ENCODE measurements at places on chromosomes 16 and 17.

DNA sequence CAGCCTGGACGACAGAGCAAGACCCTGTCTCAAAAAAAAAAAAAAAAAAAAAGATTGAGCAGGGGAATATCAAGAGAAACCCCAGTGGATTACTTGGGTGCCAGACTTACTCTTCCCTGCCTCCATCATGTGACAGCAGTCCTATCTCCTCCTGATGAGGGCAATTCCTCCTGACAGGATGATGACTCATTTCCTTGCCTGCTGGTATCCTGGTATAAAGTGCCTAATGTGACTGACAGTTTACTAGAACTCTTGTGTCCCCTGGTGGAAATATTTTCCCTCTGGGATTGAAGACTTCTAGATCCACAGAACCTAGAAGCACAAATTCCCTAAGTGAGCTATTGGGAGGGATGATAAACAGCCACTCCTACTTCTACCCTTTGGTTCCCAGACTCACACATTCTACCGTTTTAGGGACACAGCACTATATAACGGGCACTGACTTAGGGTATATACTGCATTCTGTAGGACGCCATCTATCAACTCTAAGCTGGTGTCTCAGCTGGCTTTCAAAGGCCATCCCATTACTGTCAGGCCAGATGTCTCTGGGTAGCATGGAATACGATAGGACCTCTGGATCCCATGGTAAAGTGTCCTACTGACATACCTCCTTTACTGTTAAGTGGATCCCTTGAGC is 114.6 kb upstream of the MED13 start:
- peak; percentile 87 for DNase-seq

- DNase-seq: no peak
Observed at GRCh38 chr17:77009877-77010276, 130.9 kb upstream of the SEC14L1 start.

- no peak for DNase-seq
Observed at GRCh38 chr16:53829186-53829747, 125.3 kb downstream of the FTO start.

DNA sequence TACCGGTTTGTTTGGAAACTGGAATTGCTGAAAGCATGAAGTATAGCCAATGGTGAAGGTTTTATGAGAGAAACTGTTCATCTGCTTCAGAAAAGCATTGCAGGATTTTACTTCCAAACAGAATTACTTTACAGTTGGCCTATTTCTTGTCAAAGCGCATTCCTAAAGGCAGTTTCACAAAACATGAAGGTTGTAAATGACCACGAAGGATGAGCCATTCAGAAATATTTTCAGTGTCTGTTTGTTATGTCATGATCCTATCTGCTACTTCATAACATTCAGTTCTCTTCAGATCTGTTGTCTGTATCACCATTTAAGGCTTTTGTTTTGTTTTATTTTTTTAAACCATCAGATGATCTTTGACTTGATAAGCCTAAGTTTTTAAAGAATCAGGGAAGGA is 45.7 kb downstream of the AATF start:
- no peak for DNase-seq

- no peak for DNase-seq
Observed at GRCh38 chr17:2928294-2928890, 132.2 kb downstream of the RAP1GAP2 start.

- DNase-seq: no peak
Observed at GRCh38 chr16:70768203-70768580, 32.8 kb downstream of the VAC14 start.

GRCh38 chr17:8056976-8057625 is 18.2 kb downstream of the ALOX15B start:
- DNase-seq: peak; percentile 40

DNA sequence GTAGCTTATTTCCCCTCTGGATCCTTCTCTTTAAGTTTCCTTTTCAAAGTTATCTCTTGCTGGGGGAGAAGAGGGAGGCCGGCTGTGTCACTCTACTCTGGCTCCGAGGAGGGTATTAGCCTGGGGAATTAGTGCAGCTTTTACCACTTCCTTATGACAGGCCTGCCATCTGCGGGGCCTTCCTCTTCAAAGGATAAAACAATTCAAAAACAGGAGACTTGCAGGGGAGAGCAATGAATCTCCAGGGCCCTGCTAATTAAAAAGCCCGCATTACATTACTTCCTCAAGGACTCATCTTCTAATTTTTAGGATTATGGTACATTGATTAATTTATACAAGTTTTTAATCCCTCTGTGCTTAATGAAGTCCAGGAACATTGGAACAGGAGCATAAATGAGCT is 190.9 kb upstream of the CDH5 start:
- no peak for DNase-seq

- peak; percentile 46 for DNase-seq
Observed at GRCh38 chr17:78211032-78211431, 3.0 kb upstream of the BIRC5 start.

- DNase-seq: peak; percentile 22
Observed at GRCh38 chr17:66836063-66837005, 1.4 kb downstream of the CACNG5 start.

- DNase-seq: peak; percentile 36
Observed at GRCh38 chr16:84820305-84820684, 510 bp downstream of the CRISPLD2 start.

DNA sequence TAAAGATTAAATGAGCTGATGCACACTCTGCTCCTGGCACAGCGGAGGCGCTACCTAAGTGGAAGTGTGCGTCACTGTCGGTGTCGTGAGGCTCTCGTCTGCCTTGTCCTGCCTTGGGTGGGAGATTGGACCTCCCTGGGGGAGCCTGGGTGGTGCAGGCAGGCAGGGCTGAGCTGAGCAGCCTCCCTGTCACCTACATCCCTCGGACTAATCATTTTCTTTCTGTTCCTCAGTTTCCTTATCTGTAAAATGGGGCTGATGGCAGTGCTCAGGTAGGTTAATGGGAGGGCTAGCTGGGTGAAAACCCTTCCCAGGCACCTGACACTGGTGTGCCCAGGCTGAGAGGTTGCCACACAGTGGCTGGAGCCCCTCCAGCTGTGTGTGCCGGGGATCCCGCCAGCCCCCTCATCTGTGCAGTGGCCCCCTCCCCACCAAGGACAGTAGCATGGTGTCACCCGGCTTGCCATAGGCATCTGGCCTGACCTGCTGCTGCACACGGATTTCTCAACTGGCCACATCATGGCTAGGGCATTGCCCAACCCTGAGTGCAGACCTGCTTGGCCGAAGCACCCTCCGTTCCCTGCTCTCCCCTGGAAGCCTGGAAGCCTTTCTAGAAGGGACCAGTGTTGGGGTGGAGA is 4.3 kb downstream of the ADCY7 start:
- no peak for DNase-seq

- no peak for DNase-seq
Observed at GRCh38 chr17:31308372-31309334, 5.2 kb downstream of the EVI2B start.

DNA sequence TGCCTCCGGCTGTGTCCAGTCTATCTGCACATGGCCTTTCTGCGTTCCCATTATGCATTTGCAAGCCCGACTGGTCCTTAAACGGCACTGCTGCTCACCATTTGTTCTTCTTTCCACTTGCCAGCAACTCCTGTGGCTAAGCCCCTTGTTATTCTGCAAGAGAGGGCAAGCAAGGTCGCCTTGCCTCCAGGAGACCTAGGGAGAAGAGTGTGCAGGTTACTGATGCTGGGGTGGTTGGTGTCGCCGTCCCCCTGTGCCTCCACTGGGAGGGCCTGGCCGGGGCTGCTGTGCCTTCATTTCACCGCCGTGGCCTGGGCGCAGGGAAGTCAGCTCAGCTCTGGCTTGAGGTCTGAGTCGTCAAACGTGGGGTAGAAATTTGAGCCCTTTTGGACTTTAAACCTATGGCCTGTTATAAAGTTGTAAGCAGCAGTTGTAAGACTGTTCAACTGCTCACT is 12.7 kb downstream of the SLC6A4 start:
- no peak for DNase-seq

DNA sequence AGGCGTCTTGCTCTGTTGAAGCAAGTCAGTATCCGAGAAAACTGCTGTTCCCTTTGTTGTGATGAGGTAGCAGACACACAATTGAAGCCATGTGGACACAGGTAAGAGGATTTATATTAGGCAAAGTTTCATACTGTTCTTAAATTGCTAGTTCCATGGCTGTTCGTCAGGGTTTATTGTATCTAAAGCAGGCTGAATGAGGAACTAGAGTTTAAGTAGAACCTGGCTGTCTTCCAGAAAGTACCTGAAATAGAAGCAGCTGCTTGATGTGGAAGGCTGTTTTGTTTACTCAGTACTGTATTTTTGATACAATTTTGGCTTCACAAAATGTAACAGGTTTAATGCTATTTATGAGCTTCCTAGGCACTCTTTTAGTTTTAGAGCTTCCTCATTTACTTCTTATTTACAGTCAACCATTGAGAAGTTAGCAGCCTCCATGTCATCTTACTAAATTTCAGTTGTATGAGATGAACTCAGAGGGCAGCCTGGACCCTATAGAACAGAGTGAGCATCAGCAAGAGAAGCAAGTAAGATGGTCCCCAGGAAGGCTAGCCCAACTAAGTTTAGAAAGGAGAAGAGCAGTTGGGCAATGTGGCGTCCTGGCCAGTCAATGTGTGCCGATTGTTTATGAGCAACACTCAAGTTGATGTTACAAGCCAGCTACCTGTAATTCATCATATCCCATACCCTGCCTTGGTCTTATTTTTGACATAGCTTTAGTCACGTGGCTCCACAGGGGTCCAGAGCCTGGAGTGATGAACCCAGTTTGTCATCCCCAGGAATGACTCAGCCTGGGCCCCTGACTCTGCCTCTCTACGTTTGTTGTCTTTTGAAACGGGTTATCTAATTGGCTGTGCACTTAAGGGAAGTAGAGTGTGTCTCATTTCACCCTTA is 9.7 kb upstream of the ARL2BP start:
- peak; percentile 55 for DNase-seq

GRCh38 chr16:71853413-71853812 is 7.6 kb downstream of the ATXN1L start:
- DNase-seq: no peak

DNA sequence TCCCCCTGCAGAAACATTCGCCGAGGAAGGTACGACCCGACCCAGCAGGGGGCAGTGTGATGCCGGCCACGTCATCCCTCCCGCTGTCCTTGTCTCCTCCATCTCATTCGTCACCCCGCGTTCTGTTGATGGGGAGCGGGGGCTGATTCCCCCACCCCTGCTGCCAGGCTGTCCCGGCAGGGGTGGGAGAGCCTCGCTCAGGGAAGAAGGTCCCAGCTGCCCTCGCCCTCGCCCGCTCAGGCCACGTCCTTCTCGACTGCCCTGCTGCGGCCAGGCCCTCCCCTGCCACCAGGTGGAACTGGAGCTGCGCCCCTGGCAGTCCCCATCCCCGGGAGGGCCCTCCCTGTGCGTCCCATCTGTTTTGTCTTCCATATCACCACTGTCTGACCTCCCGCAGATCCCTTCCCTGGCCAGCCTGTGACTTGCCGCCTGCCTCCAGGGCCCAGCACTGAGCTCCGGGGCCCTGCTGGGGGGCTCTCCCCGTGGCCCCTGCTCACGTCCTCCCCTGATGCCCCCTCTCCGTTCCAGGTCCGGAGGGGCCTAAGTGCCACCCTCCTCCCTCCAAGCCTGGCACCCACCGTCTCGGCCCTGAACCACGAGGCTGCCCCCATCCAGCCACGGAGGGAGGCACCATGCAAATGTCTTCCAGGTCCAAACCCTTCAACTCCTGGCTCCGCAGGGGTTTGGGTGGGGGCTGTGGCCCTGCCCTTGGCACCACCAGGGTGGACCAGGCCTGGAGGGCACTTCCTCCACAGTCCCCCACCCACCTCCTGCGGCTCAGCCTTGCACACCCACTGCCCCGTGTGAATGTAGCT is 20.6 kb downstream of the ADAM11 start:
- DNase-seq: peak; percentile 91

DNA sequence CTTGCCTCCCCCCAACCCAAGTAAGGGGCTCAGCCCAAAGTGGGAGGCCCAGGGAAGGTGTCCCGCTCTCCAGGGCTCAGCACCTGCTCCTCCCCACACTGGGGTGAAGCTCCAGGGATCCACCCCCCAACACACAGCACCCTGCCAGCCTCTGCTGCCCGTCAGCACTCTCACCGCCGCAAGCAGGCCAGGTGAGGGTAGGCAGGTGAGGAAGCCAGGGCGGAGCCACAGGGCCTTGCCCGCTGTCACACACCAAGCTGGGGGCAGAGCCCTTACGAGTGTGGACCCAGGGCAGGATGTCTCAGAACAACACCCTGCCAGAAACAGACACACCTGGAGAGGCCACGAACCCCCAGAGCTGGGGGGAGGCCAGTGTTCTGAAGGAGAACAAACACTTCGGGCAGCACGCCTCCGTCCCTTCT is 19.5 kb downstream of the PLLP start:
- DNase-seq: no peak

- no peak for DNase-seq
Observed at GRCh38 chr17:28196636-28197035, 122.4 kb upstream of the TMEM97 start.

GRCh38 chr17:76371656-76372628 is 12.5 kb upstream of the SPHK1 start:
- DNase-seq: no peak

GRCh38 chr17:19647697-19648474 is 665 bp upstream of the ALDH3A2 start:
- DNase-seq: peak; percentile 71

GRCh38 chr16:59090541-59090940 is 356.4 kb upstream of the GOT2 start:
- DNase-seq: no peak

DNA sequence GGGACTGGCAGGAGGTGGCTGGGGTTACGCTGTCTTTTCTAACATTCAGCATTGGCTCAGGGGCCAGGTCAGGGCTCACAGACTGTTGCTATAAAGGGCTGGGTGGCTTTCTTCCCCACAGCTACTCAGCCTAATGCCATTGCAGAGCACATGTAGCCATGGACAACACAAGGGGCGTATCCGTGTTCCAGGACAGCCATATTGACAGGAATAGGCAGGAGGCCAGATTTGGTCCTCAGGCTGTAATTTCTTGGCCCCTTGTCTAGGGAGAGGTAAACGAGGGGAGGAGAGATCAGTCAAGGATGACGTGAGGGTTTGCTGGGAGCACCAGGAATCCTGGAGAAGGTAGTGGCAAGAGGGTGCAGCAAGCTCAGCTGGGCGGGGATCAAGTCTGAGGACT is 21.2 kb upstream of the MYO15B start:
- no peak for DNase-seq

- no peak for DNase-seq
Observed at GRCh38 chr17:44159519-44160210, 10.8 kb upstream of the ASB16 start.

DNA sequence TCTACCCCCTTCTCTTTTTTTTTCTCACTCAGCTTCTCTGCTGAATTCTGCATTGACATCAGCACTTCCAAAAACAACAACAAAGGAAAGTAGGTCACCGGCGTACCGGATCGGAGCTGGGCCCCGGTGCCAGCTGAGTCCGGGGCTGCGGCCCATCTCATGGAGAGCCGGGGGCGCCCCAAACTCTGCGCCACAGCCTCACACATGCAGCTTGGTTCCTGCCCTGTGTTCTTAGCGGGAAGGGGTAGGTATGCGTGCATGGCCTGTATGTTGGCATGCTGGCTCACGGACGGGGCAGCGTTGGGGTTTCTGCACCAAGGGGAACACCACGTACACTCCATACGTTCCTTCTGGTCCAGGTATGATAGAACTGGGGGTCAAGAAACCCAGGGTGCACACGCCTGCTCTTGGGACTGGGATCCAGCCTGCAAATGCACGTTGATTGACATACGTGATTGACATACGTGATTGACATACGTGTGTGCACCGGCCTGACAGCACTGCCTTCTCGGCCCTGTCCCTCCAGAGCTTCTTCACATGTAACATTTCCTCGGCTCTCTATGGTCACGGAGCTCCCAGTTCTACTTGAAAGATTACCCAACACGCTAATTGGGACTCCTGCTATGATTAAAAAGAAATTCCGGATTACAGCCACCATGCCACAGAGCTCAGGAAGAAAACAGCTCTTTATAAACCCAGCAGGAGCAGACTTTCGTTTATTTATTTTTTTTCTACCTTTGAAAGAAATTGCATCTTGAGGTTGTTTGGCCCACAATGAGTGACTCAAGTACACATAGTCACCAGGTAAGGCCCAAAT is 88.7 kb downstream of the RPA1 start:
- DNase-seq: no peak

All from DMS53 (cell line).